RCC 7860 (cell line): ENCODE measurements at places on chromosomes 11 and 22.

- peak; percentile 52 for DNase-seq
These were observed 4.2 kb downstream of the SLC25A1 start for GRCh38 chr22:19174106-19175025.

DNA sequence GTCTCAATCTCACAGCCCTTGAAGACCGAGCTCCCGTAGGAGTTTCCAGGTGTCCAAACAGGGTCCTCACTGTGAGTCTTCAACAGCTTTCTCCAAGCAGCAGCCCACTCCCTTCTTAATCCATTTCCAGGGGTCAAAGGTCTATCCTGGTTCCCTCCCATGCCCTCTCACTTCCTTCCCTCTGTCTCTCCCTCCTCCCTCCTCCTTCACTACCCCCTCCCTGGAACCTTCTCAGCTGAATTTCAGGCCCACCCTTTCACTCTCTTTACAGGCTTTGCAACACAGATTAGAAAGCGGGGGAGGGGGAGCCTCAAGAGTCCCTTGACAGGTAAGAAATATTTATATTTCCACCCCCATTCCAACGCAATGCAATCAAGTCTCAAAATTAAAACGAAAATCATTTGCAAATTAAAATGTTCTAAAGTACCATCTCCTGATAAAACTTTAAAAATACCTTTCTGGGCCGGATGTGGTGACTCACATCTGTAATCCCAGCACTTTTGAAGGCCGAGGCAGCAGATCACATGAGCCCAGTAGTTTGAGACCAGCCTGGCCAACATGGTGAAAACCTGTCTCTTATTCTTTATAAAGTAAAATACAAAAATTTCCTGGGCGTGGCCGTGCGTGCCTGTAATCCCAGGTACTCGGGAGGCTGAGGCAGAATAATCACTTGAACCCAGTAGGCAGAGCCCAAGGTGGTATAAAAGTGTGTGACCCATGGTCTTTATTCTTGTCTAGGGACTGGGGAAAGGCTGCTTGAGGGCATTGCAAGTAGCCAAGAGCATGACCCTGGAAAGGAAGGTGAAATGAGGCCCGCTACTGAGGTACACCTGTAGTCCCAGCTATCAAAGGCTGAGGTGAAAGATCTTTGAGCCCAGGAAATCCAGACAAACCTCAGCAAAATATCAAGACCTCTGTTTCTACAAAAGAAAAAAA, 865 bp upstream of the ZNF280A start:
- DNase-seq: no peak

- no peak for DNase-seq
These were observed 83.3 kb downstream of the MED15 start for GRCh38 chr22:20590477-20591294.

DNA sequence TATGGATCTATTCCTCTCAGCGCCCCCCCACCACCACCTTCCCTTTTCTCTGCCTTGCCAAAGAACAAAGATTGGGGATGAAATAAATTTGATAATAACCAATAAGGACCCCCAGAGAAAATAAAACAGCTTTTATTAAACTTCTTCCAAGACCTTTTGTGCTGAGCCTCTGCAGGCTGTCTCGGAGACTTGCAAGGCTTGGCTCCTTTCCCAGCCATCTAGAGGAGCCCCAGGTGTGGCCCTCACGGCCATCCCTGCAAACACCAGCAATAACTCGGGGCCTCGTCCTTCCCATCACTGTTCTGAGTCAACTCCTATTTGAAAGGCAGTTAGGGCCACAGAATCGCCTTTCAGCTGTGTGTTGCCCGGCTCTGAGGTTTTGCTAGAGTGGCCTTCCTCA, 51.2 kb upstream of the LMO1 start:
- no peak for DNase-seq

DNA sequence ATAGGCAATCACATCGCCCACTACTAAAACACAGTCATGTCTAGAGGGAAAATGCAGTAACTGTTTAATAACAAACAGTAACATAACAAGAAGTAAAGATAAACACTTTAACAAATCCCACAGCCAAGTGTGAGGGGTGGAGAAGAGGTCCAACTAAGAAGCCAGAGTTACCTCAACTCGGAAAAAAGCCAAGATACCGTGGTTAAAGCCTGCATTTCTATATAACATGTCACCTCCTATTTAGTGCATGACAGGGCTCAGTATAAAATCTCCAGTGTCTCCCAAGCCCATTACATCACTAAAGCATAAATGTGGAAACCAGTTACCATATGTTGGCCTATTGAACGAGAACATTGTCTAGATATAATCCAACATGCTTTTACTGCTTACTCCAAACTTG, 281.7 kb downstream of the LRRC4C start:
- peak; percentile 55 for DNase-seq

DNA sequence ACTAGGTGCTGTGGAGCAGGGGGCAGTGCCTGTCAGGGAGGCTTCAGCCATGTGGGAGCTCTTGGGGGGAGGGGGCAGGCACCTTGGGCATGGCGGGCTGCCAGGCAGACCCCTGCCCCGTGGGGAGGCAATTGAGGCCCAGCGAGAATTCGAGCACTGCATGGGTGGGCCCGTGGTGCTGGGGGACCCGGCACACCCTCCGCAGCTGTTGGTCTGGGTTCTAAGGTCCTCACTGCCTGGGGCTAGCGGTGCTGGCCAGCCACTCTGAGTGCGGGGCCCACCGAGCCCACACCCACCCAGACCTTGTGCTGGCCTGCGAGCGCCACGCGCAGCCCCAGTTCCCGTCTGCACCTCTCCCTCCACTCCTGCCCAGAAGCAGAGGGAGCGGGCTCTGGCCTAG, 835.5 kb upstream of the CNTN5 start:
- DNase-seq: no peak

DNA sequence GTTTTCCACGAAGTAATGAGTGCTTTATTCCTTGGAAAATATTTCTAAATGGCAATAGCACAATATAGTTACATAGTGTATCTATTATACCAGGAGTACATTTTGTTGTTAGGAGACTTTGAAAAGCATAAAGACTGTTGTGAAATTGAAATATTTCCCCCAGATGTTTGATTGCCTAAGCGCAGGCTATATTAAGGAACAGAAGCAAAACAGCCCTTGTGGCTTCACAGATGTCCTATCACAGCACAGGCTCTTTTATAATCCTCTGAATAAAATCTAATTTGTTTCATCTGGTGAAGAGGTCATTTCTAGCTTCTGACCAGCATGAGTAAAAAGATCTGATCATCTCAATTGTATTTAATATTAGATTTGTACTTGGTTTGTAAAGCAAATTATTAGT, 48.2 kb downstream of the BSX start:
- no peak for DNase-seq

- no peak for DNase-seq
These were observed 49.1 kb downstream of the KIRREL3 start for GRCh38 chr11:126951465-126951864.

DNA sequence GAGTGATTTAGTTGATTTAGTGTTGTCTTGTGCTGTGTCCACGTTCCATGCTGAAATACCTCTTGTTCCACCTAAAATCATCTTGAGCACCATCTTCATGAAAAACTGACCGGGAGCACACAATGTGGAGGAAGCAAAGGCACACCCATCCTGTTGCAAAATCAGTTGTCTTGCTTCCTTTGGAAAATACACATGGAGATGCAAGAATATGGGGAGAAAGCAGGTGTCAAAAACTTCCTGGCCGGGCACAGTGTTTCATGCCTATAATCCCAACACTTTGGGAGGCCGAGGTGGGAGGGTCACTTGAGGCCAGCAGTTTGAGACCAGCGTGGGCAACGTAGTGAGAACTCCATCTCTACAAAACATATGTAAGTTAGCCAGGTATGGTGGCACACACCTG, 151.1 kb downstream of the C11orf91 start:
- no peak for DNase-seq

- DNase-seq: no peak
These were observed 351.9 kb downstream of the ETS1 start for GRCh38 chr11:128235426-128235825.

DNA sequence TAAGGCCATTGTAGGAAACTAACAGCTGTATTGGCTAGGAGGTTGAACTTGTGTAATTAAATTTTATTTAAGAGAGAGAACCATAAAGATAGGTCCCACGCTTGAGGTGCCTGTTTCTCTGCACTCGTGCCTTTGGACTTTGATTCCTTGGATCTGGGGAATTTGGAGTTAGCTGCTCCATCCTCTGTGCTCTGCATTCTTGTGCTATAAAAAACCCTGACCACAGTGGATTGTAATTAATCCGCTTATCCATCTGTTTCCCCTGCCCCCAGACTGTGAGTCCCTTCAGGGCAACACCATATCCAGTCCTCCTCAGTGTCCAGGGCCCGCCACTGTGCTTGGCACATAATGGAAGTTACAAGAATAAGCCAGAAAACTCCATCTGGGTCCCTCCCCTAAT, 169.8 kb downstream of the SPON1 start:
- DNase-seq: no peak

DNA sequence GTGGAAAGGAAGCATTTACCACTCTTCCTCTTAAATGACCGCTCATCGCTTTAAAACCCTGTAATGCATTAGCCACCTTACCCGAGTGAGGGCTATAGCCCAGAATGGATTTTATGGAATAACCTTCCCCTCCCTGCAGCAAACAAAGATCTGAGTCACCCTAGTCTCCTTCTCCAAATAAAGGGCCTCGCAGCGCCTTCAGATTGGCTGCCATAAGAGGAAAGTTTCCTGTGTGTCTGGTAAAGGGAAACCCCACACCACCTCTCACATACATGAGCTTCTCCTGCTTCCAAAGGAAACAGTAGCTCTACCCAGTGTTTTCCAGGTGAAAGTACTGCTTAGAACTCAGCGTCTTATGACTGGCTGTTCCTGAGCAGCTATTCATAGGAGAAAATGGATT, 47.8 kb downstream of the PPP2R1B start:
- peak; percentile 32 for DNase-seq

DNA sequence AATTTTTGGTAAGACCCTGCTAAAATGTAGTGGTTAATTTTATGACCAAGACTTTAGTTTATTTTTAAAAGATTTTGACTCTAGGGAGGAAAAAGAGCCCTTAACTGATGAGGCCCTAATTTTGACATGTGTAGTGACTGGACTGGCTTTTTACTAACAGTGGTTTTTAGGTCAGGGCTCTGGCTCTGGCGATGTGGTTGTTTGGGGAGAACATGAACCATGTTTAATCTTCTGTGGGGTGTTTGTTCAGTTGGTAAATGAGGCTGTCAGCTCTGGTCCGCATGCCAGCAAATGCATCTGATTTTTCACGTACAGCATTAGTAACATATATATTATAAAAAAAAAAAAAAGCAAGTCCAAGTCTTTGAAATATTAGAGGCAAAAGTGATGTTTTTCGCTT, 104.3 kb downstream of the EXT2 start:
- no peak for DNase-seq

GRCh38 chr11:95182397-95182796, 48.6 kb downstream of the SESN3 start:
- no peak for DNase-seq

DNA sequence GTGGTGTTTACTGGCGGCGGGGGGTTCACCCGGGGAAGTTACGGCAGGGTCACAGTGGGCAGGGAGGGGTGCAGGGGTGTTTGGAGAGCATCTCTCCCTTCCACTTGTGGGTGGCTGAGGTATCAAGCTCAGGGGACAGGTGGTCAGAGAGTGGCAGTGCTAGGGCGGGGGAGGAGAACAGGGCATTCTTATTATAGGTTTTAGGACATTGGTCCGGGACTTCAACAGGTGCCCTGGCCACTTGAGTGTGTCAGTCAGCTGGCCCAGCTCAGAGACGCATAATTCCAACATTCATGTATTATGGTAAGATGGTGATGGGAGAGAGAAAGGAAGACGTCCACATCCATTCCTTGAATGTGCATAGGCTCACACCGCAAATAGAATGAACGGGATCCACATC, 101.7 kb downstream of the TEAD1 start:
- no peak for DNase-seq

- DNase-seq: no peak
These were observed 19.6 kb downstream of the ENTHD1 start for GRCh38 chr22:39873965-39874364.

DNA sequence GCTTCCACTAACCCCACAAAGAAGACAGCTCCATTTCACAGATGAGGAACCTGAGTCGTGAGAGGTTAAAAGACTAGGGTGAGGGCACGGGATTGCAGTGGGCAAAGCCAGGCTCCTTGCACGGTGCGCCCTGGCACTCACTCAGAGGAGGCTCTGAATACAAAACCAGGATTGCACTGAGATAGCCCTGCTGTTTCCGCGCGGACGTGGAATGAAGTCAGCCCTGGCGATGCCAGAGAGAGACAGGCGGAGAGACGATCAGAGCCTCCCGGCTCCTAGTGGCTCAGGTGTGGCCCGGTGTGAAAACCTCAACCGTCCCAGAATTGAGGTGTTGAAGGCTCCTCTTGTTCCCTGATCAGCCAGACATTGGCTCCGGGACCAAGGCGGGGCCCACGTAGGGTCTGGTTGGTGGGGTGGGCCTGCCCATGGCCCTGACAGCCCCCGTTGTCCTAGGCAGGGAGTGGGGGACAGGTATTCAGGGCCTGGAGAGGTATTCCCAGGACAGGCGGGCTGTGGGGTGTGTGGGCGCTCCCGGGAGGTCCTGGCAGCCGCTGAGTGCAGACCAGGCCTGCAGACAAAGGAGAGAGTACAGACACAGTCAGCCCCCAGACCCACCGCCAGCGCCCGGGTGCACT, 43.1 kb upstream of the LINC01488 start:
- no peak for DNase-seq

DNA sequence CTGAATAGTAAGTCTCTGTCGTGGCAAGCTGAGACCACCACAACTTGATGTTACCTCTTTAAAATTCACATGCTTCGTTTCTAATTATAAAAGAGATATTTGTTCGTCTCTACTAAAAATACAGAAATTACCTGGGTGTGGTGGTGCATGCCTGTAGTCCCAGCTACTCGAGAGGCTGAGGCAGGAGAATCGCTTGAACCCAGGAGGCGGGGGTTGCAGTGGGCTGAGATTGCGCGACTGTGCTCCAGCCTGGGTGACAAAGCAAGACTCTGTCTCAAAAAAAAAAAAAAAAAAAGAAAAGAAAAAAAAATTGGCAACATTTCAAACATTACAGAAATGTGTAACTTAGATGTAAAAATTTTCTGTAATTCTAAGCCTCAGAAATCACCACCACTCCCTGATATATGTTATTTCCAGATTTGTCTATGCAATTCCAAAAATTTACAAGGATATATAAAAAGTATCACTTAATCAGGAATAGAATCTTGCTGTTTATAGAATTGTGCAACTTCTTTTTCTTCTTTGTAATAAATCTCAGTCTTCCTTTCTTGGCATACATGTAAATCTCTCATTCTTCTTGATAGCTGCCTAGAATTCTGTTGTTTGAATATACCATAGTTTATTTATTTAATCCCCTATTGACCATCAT, 37.3 kb downstream of the C11orf96 start:
- no peak for DNase-seq
